Epithelial cell of prostate (primary cell): ENCODE measurements at places on chromosomes 16 and 17.
A peak's percentile ranks its signal among the peaks of the same experiment; 100 is the strongest.

DNA sequence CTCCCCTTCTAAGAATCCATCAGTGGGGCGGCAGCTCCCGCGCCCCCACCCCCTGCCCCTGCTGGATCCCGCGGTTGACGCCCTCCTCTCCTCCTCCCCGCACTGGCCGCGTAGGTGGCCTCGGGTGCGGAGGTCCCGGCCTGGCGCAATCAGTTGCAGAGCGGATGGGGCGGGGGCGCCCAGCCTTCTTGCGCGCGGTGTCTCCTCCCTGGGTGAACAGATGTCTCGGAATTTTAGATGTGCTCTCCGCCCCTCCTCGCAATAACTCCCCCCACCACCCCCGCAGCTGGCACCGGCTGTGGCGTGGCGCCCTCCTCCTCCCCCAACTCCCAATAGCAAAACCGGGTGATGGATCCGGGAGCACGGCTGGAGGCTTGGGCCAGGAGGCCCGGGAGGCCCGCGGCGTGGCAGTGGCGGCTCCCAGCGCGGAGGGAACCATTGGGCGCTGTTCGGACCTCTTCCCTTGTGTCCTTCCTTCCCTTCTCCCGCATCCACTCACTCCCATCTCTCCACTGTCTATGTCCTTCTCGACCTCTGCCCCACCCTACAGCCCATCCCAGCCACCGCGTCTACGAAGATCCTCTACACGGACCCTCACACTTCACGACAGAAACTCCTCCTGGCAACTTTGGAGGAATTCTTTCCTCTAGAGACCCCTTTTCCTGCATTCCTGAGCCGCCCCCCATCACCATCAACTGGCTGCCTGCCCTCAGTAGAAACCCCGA, 11.0 kb downstream of the NEUROD2 start:
- no peak for DNase-seq

DNA sequence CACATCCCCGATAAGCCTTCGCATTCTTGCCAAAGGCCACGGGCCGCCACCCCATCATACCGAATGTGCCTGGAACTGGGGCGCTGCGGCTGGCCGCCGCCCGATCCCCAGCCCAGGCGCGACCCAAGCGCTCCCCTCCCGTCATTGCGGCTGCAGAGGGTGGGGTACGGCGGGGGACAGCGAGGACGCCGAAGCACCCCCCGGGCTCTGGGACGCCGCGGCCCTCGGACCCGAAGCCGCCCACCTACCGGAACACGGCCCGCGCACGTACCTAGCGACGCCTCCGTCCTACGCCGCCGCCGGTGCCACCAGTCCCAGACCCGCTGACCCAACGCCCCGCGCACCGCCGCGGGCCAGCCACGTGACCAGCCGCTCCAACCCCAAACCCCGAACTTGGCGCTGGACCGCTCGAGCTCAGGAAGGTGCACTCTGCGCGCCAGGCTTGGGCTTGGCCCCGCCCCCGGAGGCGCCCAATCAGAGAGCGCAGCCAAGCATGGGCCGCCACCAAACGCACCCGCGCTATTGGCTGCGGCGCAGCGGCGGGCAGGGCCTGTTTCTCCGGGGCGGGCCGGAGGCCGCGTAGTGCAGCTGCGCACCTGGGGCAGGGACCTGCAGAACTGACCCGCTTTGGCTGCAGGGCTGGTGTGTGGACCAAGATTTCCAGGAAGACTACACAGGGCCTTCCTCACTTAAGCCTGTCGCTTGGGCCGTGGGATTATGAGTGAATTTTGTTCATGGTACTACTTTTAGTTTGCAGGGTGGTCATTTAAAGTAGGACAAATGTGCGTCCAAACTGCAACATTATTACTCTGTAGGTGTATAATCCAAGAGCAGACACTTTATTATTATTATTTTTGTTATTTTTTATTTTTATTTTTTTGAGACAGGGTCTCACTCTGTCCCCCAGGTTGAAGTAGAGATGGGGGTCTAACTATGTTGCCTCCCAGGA, at the start of gene SHMT1:
Gene SHMT1 (minus strand): TSS at position 450 of the 949 bp plus-strand sequence. CDS start 7,569 bp downstream, outside the sequence.
- DNase-seq = peak; percentile 34

DNA sequence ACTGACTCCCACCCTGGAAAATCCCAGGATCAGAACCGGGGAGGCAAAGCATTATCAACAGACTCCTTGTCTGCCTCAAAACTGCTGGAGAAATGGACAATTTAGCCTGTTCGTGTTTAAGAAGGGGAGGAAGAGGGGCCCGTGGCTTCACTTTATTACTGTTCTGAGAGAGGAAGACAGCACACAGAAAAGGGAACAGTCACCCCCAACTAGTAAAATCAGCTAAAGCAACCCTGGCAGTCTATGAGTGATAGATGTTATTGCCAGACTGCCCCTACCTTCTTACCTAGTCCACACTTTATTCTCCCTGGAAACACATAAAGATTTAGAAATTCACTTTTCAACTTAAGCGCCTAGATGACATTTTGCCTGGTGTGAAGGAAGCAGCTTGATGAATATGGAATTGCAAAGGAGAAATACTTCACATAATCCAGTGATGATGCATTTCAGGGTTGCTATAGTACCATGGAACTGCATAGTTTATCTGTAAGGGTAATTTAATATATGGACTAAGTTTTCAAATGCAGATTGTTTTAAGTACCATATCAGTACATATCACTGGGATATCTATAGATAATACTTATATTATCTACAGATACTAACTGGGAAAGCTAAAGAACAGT, 36.9 kb upstream of the TRAP1 start:
- DNase-seq = no peak

DNA sequence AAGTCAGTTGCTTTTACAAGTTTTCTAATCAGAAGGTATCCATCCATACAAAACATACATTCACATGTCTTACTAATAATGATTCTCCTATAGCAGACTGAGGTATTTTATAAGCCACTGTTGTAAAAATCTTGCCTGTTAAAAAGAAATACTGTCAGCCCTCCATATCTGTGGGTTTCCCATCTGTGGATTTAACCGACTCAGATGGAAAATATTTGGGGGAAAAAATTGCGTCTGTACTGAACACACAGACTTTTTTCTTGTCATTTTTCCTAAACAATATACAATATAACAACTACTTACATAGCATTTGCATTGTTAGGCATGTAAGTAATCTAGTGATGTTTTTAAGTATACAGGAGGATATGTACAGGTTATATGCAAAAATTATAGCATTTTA, 90.4 kb downstream of the PARN start:
- no peak for DNase-seq

- no peak for DNase-seq
These were observed 55.3 kb downstream of the CCDC57 start for GRCh38 chr17:82157046-82158035.

DNA sequence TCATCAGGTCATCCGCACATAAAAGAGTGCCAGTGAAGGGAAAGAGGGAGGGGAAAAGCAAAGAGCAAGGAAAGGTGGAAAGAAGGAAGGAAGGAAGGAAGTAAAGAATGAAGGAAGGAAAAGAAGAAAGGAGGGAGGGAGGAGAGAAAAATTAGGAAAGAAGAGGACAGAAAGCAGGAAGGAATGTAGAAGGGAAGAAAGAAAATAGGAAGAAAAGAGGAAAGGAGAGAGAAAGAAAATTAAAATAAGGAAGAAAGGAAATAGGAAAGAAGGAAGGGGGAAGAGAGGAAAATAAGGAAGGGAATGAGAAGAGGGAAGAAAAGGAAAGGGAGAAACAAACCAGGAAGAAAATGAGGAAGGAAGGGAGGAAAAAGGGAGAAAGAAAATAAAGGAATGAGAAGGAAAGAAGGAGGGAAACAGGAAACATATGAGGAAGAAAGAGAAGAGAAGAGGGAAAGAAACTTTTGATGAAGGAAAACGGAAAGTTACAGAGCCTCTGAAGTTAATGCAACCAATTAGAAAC, 212.6 kb downstream of the XYLT1 start:
- DNase-seq = no peak

DNA sequence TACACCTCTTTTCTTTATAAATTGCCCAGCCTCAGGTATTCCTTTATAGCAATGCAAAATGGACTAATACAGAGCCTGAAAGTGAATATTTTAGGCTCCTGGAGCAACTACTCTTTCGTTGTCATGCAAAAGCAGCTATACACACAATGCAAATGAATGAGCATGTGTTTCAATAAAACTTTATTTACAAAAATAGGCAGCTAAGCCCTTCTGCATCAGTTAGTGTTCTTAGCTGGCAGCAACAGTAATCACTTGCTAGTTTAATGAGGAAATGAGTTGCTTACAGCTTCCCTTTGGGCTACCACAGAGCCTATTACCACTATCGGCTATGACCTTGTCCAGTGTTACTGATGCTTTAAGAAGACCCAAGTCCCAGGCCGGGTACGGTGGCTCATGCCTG, 402.9 kb downstream of the XYLT1 start:
- no peak for DNase-seq

DNA sequence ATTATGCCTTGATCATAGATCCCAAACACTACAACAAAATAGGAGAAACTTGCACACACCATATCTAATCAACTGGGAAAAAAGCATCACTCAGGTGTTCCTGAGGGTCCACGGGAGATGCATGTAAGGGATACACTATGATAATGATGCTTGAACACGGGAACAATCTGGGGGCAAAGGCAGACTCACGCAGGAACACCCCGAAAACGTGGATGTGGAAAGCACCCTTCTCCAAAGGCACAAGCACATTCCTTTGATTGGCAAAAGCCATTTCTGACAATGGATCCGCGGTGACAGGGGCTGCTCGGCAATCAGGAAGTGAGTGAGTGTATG, 1.3 kb downstream of the ZNF652 start:
- no peak for DNase-seq

- DNase-seq = peak; percentile 79
These were observed 26.8 kb upstream of the PRKCA start for GRCh38 chr17:66275651-66276050.

DNA sequence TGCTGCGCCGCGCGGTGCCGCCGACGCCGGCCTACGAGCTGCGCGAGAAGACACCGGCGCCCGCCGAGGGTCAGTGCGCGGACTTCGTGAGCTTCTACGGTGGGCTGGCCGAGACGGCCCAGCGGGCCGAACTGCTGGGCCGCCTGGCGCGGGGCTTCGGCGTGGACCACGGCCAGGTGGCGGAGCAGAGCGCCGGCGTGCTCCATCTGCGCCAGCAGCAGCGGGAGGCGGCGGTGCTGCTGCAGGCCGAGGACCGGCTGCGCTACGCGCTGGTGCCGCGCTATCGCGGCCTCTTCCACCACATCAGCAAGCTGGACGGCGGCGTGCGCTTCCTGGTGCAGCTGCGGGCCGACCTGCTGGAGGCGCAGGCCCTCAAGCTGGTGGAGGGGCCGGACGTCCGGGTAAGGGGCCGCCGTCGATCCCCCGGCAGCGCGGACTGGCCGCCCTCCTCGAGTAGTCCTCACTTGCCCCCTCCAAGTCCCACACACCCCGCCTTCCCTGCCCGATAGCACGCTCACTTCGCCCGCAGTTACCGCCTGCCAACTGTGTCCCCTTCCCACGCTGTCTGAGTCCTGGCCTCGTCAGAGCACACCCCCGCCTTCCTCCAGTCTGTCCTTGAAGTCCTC, 470 bp downstream of the MLYCD start:
- DNase-seq = no peak
